ENCODE measurements at places on chromosomes 1 and 21.

DNA sequence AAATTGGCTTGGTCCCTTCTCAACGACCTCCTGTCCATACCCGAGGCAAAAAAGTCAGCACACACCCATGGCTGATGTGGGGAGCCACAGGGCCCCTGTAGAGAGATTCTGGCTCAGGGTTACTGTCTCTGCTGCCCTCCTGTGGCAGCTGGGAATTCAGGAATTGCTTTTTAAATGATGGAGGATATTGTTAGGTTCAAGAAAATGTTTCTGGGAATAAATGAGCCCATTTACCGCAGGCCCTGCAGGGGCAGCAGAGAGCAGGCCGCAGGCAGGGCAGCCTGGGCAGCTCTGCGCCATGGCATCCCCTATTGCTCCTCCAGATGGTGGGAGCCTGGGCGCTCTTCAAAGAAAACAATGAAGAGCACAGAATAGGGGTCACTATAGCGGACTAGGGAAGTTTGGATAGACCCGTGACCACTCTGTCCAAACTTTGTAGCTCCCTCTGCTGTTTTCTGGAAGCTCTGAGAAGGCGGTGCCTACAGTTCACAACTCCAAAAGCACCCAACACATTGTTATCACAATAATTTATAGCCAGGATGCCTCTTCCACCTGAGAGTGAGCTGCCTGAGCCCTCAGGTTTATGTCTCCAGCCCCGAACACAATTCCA is 201.1 kb downstream of the BACH1 start:
- DNase-seq: peak; percentile 26

- no peak for DNase-seq
Observed at GRCh38 chr1:192824511-192824910, 15.7 kb downstream of the RGS2 start.

- DNase-seq: no peak
Observed at GRCh38 chr1:110243574-110243973, 33.5 kb downstream of the KCNC4 start.

DNA sequence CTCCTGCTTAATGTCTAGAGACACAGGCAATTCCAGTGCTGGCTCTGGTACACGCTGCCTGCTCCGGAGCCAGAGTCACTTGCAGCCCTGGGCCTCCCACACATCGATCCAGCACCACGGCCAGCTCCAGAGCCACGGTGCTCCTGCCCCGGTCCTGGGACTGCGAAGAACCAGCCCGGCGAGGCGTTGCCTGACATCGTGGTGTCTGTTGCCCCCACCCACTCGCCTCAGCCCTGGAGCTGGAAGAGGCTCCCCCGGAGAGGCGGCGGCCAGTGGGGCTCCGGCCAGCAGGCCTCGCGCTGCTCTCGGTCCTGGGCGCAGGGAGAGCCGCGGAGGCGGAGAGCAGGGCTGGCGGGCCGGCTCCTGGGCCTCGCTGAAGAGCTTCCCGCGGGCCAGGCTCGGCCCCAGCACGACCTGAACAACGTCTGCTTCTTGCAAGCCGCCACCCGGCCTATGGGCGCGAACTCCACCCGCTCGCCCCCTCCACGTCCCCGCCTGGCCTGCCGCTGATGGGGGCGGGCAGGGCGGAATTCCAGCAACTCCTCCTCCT is 364.8 kb downstream of the CEP170 start:
- DNase-seq: peak; percentile 1

- DNase-seq: no peak
Observed at GRCh38 chr1:50979937-50980336, 9.9 kb downstream of the CDKN2C start.

- DNase-seq: no peak
Observed at GRCh38 chr21:20257052-20257740, 741.0 kb upstream of the NCAM2 start.

DNA sequence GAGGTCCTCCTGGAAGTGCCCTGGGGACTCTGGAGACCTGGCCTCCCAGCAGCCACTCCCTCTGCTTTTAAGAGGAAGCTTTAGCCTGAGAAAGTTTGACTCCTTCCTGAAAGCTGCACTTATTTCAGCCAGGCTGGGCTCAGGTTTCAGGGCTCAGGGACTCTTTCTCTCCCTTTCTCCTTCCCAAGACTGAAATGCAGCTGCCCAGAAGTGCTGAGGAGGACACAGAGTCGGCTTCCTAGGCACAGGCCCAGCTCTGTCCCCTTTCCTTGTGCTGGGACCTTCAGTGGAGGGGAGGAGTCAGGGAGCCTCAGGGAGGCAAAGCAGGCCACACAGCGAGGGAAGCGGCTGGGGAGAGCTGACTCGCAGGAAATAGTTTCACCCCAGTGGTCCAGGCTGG is 137.3 kb downstream of the NAV1 start:
- peak; percentile 49 for DNase-seq

DNA sequence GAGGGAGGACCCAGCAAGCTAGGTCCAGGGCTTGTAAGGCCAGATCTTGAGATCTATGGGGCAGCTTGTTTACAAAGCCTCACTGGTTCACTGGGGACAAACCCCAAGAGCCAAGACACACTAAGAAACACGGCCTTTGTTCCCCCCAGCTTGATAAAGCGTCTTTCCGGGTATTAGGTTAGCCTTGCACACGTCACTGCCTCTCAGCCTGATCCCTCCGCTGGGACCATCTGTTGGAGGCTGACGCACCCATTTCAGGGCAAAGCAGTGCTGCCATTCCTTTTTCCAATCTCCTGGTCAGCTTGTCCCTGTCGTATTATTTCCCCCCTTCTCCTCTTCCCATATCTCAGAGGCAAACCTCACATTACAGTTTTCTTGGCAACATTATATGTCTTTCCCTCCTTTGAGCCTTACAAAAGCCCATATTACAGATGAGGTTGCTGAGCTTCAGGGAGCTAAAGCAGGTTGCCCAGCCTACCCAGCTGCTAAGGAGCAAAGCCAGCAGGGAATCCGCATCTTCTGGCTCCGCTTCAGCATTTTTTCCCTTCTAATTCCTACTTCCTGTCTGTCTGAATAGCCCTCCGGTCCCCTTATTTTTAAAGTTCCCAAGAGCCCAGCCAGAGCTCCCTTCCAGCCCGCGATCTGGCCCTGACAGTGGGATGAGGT is 4.1 kb downstream of the HEYL start:
- DNase-seq: no peak

DNA sequence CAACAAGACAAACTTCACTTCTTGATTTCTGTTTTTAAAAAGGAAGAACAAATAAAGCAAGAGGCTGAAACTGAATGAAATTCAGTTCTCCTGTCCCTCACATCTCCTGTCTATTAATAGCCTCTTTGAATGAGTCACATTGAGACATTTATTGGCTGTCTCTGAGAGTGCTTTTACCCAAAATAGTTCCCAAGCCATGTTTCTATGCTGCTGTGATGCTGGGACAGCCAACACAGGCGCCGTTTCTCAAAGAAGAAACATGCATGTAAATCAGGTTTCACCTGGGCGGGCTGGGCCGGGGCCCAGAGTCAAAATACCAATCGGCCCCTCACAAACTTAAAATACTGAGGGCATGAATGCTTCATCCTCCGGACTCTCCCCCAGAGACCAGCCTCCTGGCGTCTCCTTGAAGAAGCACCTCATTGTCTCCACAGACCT is 105.2 kb downstream of the EDEM3 start:
- DNase-seq: no peak

Measured in astrocyte of the spinal cord (primary cell).